Fibroblast of skin of scalp (primary cell): ENCODE measurements at places on chromosomes 16 and 17.
A peak's percentile ranks its signal among the peaks of the same experiment; 100 is the strongest.

- peak; percentile 55 for DNase-seq
Observed at GRCh38 chr16:53991754-53992378, 287.9 kb downstream of the FTO start.

DNA sequence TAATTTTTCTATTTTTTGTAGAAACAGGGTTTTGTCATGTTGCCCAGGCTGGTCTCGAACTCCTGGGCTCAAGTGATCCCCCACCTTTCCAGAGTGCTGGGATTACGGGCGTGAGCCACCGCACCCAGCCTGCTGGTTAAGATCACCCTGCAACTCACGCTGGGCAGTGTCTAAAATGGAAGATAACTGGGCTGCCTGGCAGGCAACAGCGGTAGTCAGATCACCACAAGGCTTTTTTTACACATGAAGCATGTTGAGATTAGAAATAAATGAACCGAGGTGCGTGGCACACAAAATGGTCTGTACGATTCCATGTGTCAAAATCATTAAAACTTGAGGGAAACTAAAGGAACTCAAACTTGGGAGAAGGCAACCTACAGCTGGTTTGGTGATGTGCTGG, 26.7 kb downstream of the ZNF276 start:
- no peak for DNase-seq

GRCh38 chr17:68509141-68510057, 2.8 kb upstream of the PRKAR1A start:
- no peak for DNase-seq

- no peak for DNase-seq
Observed at GRCh38 chr16:81180578-81180977, 57.9 kb upstream of the BCO1 start.

GRCh38 chr17:41377546-41377945, 4.6 kb downstream of the KRT34 start:
- no peak for DNase-seq

- no peak for DNase-seq
Observed at GRCh38 chr16:52366983-52367382, 180.0 kb downstream of the TOX3 start.

DNA sequence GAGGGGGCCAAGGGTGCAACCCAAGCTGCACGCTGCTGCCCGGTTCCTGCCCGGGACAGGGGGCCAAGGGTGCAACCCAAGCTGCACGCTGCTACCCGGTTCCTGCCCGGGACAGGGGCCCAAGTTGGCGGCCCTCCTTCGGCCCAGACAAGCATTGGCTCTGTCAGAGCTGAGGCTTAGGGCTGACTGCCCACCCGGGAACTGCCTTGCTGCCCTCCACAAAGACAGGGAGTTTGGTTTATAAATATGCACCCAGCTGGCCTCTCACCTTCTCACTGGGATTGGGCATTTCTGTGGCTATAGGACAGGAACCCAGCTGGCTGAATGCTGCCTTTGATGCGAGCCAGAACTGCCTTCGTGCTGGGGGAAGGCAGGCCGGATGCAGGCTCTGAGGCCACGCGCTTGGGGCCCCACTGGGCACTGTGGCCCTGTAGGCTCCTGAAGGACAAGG, 105.7 kb downstream of the IRX5 start:
- DNase-seq: no peak

- DNase-seq: no peak
Observed at GRCh38 chr17:19370493-19370960, 7.8 kb upstream of the MAPK7 start.

GRCh38 chr17:29514792-29515191, 52.0 kb downstream of the ABHD15 start:
- DNase-seq: peak; percentile 36

DNA sequence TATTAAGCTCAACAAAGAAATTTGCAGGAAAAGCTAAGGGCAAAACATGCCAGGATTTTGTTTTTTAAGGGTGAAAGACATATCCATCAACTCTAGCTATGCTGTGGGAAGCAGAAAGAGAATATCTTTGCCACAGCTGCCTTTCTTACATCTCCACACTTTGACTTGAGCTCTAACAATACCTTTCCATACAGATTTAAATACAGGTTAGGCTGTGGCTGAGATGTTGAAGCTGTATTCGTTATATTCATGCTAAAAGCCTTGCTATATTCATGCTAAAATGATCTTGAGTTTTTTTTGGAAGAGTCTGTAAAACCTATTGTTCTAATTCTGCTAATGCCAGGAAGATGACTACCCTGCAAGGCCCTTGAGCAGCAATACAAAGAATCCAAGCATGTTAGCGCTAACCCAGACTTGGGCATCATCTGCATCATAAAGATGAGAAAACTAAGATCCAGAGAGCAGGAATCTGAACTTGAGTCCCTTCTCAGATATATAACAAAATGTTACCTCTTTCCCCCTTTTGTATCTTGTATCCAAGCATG, 204.8 kb upstream of the C17orf78 start:
- DNase-seq: no peak

DNA sequence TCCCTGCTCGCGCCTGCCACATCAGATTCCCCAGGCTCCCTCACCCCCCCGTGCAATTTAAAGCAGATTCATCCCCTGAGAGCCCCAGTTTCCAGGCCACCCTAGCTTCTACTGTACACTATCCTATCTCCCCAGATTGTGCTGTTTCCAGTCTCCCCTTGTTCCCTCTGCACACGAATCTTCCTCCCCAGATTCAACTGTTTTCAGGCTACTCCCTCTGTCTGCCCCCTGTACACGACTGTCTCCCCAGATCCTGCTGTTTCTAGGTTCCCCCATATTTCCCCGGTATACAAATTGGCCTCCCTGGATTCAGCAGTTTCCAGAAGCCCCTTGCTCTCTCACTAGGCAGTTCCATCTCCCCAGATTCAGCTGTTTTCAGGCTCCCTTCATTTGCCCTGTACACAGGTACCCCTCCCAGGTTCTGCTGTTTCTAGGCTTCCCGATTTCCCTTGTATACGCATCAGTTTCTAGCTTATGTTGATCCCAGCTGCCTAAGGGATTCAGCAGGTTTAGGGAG, 22.9 kb downstream of the COPZ2 start:
- no peak for DNase-seq

DNA sequence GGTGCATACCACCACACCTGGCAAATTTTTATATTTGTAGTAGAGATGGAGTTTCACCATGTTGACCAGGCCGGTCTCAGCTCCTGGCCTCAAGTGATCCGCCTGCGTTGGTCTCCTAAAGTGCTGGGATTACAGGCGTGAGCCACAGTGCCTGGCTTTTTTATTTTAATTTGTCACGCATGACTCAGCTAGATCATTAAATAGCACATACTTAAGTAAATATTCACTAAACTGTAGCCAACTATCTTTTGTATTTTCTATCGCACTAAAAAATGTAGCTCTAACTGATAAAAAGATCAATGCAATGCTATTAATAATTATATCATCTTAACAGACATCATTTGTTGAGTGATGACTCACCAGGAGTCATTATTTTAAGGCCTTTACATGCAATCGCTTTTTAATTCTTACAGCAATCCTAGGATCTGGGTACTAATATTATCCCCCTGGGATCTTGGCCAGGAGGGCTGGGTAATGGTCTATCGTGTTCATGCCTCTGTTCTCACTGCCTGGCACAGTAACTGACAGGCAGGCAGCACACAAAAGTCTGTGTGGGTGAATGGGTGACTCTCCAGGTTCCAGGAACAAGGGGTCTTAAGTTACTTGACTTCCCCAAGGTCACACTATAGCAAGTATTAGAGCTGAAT, 693.5 kb upstream of the EEF2KMT start:
- DNase-seq: no peak

DNA sequence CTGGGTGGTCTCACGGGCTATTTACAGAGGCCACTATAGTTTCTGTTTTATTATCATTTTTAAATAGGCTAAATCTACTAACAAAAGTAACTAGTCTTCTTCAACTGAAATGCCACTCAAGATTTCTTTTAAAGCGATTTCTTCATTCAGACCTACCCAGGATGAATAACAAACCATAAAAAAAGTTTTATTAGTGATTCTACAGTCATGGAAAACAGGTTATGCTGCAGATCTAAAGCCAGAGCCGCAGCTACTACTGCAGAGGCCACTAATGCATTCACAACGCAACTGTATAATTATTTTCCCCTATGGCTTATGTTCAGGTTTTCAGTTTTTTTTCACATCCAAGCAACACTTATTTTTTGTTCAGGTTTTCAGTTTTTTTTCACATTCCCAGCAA, 136.2 kb upstream of the AXIN2 start:
- no peak for DNase-seq

DNA sequence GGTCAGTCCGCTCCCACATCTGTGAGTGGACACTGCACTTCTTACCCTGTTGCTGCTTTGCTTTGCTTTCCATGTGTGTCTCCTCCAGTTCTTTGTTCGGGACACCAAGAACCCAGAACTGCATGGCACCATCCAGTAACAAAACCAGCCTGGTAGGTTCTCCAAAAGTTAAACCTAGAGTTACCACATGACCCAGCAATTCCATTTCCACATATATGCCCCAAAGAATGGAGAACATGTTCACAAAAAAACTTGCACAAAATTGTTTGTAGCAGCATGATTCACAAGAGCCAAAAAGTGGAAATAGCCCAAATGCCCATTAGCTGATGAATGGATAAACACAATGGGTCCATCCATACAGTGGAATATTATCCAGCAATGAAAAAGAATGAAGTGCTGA, 10.3 kb upstream of the CCL22 start:
- DNase-seq: no peak

GRCh38 chr16:81216706-81217105, 21.8 kb upstream of the BCO1 start:
- no peak for DNase-seq

DNA sequence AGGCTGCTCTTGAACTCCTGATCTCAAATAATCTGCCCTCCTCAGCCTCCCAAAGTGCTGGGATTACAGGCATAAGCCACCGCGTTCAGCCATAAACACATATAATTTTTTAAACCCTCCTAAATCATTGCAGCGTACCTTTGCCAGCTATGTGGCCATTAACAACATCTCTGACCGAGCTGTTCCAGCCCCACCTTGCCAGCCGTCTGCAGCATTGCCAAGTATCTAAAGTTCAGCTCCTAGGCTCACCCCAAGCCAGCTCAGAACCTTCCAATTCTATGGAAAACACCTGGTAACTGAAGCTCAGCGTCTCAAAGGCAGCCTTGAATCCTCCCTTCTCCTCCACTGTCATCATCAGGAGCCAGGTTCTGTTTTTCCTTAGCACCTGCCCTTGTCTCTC, 5.1 kb upstream of the MEIOB start:
- DNase-seq: no peak

- no peak for DNase-seq
Observed at GRCh38 chr16:28188085-28188916, 23.5 kb downstream of the XPO6 start.

GRCh38 chr17:16453493-16453851, 38.1 kb downstream of the TRPV2 start:
- DNase-seq: no peak

GRCh38 chr17:71413935-71414334, 706.9 kb upstream of the SOX9 start:
- no peak for DNase-seq

DNA sequence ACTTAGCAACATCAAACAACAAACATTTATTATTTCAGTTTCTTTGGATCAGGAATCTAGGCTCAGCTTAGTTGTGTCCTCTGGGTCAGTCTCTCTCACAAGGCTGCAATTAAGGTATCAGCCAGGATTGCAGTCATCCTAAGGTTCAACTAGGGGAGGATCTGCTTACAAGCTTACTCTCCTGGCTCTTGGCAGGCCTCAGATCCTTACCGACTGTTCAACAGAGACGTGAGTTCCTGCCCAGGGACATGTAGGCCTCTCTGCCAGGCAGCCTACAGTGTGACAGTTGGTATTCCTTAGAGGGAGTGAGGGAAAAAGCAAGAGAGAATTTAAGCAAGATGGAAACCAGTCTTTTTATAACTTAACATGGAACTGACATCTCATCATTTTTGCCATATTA, 294.0 kb downstream of the ZFHX3 start:
- no peak for DNase-seq

- peak; percentile 61 for DNase-seq
Observed at GRCh38 chr17:44115585-44116415, 7.6 kb downstream of the HDAC5 start.

GRCh38 chr16:14650629-14651028, 17.9 kb downstream of the BFAR start:
- no peak for DNase-seq

DNA sequence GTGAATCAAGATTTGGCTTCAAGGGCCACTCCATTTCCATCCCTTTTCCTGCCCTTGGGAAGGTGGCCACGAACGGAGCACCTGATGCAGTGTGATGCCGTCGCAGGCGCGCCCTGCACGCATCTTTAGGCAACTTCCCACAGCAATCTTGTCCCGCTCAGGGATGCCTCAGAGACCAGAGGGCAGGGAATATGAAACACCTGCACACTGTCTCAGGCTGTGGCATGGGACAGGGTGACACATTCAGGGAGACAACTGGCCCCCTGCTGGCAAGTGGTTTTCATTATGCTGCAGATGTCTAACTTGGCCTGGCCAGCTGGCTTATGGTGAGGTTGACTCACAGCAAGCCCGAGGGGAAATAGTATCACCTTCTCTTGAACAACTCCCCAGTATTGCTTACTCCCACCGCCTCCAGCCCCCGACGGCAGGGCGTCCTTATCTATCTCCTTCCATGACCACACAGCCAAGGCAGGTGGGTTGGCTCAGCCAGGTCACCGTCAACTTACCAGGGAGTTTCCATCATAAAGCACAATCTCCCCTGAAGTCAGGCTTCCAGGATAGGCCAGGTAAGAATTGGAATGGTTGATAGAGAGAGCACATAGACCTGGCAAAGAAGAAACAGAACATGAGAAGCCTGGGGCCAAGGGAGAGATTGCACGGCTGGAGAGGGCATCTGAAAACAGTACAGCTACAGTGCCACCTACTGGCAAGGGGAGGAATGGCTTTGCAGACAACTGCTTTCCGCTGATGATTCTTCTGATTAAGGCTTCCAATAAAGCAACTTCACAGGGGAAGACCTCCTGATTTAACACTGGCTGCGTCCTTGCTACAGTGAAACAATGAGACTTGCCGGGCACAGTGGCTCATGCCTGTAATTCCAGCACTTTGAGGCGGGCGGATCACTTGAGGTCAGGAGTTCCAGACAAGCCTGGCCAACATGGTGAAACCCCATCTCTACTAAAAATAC, 21.1 kb downstream of the WIPI1 start:
- DNase-seq: peak; percentile 67

- DNase-seq: no peak
Observed at GRCh38 chr17:60857556-60858080, 180.0 kb downstream of the BCAS3 start.

- peak; percentile 5 for DNase-seq
Observed at GRCh38 chr16:74304164-74304834, 7.7 kb downstream of the PSMD7 start.

DNA sequence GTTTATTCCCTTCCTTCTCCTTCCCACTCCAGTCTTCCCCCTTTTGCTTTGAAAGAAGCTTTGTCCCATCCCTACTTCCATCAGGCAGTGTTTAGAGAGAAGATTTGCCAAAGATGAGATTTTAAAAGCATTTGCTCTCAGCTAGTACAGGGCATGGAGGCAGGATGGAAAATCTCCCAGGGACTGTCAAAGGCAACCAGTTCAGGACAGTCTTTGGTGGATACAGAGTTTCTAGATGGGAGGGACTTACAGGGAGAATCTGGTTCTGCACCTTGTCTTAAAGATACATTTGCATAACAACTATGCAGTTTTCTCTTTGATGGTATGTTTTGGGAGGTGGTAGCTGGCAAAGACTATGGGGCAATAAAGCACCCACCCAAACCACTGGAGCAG, 26.2 kb downstream of the CHD9 start:
- no peak for DNase-seq
